ENCODE measurements at places on chromosomes 5 and 9.

GRCh38 chr9:124353811-124354274, 61.4 kb downstream of the PSMB7 start:
- no peak for DNase-seq

DNA sequence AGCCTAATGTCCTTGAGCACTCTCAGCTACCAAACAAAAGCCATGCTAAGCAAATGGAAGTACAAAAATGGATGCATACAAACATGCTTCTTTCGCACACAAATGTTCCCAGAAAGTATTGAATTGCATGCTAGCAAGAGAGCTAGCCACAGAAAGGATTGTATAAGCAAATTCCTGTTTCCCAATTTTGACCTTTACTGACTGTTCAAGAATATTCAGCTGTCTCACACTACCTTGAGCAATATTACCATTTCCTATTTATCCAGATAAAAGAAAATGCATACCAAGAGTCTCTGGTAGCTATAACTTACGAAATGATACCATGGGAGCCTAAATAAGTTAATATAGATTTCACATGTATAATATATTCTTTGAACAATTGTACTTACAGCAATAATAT, 264.6 kb downstream of the TMEM167A start:
- peak; percentile 75 for DNase-seq

- DNase-seq: no peak
These were observed 204.8 kb upstream of the KLF4 start for GRCh38 chr9:107694390-107694789.

- DNase-seq: no peak
These were observed 17.3 kb downstream of the EEIG1 start for GRCh38 chr9:127963359-127964064.

DNA sequence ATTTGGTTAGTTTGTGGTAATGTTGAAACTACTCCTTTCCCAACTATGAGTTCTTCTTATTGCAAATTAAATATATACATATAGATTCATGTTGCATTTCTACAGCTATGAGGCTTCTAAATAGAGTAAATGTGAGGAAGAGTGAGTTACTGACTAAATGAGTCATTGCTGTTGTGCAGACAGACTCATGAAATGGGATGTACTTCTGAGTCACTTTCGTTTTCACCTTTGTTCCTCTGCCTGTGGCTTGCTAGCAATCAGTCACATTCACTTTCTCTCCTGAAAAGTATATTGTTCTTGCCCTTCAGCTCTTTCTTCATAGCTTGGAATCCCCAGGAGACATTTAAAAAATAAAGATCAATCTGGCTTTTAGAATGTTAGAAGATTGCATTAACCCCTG, 295.5 kb upstream of the SMC2 start:
- no peak for DNase-seq

- DNase-seq: no peak
These were observed 256.9 kb upstream of the TUSC1 start for GRCh38 chr9:25935188-25935587.

- no peak for DNase-seq
These were observed 19.9 kb upstream of the LPCAT1 start for GRCh38 chr5:1543398-1544293.

- no peak for DNase-seq
These were observed 55.7 kb downstream of the SUSD1 start for GRCh38 chr9:112119225-112120029.

DNA sequence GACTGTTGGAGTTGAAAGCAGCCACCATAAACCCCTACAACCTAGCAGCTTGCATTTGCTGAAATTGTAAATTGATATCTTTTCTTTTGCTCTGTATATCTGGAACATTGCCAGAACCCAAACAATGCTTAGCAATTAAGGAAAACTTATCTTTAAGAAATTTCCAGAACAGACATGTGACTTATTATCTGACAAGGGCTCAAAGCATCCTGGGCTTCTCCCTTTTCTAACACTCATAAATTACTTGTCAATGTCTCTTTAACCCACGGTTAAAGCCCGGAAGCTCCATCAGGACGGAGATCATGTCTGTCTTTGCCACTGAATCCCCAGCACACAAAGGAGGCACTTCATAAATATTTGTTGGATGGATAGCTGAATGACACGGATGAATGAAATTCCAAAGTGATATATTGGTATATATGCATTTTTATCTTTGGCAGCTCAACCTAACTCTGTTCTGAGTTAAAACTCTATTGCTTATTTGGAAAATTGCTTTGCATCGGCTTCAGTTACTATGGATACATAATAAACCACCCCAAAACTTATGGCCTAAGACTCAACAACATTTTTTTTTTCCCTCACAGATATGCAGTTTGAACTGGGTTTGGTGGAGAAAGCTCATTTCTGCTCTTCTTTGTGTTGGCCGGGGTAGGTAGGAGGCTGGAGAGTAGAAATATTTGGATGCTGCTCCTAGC, 103.1 kb upstream of the CLINT1 start:
- no peak for DNase-seq

DNA sequence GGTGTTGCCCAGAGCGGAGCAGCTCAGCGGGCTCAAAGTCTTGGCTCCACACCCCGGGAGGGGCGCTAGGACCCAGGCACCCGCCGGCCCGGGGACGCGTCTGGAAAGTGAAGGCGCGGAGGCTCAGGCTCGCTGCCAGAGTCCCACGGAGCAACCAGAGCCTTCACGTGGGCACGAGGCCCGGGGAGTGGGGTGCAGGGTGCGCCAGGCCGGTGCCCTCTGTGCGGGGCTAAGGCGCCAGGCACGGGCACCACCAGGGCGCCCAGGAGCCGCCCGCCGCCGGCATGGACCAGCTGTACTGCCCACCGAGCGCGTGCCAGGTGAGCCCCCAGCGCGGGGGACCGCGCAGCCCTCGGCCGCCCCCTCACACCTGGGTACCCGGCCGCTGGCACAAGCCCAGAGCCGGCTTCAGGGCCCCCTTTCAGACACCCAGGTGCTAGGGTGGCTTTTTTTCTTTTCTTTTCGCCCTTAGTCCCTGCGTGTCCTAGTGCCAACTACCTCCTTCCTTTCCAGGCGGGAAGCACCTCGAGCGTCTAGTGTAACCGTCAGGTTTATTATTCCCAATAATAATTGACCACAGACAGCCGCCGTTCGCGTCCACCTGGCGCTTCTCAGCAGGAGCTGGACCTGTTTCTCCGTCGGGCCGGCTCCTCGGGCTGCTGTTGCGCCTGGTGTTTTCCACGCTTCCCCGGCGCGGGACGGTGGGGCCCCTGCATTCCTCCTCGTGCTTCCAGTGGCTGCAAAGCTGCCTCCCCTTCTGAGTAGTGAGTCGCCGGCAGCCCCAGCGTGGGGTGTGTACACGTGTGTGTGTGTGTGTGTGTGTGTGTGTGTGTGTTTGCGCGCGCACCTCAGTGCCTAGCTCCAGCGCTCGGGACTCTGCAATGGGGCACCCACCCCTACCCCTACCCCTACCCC, 30.1 kb upstream of the PDE8B start:
- DNase-seq: no peak

DNA sequence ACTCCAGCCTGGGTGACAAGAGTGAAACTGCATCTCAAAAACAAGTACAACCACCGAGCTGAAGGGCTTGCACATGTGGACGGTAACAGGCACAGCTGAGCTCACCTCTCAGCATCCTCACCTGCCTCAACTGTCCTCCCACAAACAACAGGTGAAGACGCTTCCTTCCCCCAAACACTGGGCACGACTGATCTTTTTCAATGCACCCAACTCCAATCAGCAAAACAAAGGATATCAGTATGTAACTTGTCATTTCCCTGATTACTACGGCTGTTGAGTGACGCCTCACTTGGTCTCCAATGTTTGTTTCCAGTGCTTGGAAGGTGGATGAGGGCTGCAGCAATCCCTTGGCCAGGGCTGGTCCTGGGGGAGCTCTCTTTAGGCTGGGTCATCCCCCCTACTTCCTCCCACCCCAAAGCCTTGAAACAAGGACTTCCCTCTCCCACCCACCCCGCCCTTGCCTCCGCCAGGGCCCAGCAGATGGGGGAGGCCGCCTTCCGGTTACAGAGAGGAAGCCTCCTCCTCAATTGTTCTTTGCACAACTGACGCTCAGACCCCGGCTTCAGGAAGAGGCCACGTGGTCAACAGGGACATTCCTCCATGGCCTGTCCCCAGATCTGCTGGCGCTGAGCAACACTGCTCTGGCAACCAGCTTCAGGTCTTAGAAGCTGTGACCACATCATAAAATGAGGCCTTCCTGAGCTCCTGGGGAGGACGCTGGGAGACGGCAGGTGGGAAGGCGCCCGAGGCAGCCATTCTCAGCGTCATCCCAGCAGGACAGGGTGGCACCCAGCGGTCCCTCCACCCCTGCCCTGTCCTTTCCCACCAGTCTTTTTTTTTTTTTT, 5.9 kb downstream of the FAM78A start:
- DNase-seq: peak; percentile 95

- DNase-seq: no peak
These were observed 123.1 kb downstream of the PDE8B start for GRCh38 chr5:77333451-77334123.

GRCh38 chr5:34053571-34054399, 10.8 kb upstream of the C1QTNF3 start:
- DNase-seq: no peak

- DNase-seq: no peak
These were observed 72.2 kb upstream of the PTCH1 start for GRCh38 chr9:95588724-95589588.

DNA sequence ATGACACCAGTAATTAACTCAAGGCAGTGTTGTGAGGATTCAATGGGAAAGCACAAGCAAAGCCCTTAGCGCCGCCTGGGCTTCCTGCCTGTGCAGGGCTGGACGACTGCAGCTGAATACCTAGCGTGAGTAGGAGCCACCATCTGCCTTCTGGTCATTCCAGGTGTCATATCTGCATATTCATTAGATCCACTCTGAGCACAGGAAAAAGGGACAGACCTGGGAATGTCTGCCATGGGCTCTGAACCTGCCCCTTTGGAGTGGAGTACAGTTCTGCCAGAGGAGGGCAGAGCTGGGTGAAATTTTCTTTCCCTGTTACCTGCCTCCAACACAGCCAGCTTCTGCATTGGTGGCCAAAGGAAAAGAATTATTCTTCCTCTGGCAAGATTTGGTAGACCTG, 298.8 kb downstream of the NSG2 start:
- DNase-seq: no peak

DNA sequence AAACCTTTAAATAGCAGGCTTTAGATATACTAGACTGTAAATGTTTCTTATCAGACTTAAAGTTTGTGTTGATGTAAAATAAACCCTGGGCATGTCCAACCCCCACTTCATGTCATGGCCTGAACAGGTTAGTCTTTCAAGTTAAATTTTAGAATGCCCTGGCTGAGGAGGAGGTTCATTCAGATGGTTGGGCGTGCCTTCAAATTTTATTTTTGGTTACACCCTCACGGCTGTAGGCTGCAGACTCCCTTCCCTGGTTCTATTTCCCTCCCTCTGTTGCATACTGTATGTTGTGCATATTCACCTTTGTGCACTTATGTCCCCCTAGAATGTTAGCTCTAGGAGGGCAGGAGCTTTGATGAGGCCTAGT, 5.3 kb upstream of the BICD2 start:
- DNase-seq: no peak

DNA sequence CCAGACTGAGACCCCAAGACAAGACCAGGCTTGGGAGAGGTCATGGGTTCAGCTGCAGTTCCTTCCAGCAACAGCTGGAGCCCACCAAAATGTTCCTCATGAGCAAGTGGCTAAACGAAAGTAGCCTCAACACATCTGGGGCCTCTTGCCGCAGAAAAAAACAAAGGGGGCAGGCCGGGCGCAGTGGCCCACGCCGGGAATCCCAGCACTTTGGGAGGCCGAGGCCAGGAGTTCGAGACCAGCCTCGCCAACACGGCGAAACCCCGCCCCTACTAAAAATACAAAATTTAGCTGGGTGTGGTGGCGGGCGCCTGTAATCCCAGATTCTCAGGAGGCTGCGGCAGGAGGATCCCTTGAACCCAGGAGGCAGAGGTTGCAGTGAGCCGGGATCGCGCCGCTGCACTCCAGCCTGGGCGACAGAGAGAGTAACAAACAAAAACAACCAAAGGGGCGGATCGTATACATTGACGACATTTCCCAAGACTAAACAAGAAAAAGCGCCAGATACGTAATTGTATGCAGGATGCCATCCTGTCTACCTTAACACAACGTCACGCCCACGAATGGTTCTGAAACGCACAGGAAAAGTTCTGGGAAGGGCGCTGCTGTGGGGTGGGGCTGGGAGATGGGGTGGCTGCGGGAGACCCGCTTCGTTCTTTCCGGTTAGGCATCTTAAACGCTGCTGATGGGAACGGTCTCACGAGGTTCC, 1.7 kb downstream of the INPP5E start:
- DNase-seq: no peak

DNA sequence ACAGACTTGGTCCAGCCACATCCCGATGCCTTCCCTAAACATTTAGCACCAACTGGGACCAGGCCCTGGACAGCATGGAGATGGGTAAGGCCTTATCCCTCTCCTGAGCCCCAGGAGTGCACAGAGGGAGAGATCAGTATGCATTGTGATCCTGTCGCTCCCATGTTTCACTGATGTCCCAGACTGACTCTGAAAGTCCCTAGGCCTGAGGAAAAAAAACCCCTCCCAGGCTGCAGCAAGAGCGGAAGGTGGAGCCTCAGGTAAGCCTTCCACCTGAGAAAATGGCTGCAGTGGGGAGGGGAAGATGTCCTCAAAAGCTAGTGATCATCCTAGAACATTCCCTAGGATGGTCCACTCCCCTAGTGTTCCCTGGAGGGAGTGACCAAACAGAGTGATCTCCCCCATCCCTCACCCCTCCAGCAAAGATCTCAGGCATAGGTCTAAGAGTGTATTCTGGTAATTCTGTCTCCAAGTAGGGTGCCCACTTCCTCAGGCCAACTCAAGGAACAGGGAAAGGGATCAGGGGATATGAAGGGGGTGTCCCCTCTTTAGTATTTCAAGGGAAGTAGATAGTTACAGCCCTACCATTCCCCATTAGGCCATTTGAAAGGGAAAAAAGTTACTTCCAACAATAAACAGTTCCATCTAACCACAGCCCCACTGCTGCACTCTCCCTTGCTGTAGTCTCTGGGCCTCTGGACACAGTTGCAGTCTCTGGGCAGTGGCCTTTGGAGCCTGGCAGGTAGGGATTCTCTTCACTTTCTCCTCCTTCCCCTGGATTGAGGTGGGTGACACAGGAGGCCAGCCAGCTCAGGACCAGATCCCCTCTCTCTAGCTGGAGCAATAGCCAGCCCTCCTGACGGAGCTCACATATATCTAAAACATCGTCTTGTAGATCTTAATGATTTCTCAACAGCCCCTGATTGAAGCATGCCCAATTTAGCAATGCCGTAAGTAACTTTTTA, 6.8 kb upstream of the CXXC5 start:
- no peak for DNase-seq

GRCh38 chr5:44891116-44891515, 82.4 kb downstream of the MRPS30 start:
- DNase-seq: no peak

- DNase-seq: peak; percentile 44
These were observed 148.1 kb upstream of the MPDZ start for GRCh38 chr9:13427587-13427986.

Data from inflammatory macrophage (primary cell).